Ovary (tissue), 10 donors: ENCODE measurements at places on chromosomes 3 and 15.

- DNase-seq = no peak
Measured at GRCh38 chr3:14988988-14989394, 41.6 kb downstream of the NR2C2 start.

DNA sequence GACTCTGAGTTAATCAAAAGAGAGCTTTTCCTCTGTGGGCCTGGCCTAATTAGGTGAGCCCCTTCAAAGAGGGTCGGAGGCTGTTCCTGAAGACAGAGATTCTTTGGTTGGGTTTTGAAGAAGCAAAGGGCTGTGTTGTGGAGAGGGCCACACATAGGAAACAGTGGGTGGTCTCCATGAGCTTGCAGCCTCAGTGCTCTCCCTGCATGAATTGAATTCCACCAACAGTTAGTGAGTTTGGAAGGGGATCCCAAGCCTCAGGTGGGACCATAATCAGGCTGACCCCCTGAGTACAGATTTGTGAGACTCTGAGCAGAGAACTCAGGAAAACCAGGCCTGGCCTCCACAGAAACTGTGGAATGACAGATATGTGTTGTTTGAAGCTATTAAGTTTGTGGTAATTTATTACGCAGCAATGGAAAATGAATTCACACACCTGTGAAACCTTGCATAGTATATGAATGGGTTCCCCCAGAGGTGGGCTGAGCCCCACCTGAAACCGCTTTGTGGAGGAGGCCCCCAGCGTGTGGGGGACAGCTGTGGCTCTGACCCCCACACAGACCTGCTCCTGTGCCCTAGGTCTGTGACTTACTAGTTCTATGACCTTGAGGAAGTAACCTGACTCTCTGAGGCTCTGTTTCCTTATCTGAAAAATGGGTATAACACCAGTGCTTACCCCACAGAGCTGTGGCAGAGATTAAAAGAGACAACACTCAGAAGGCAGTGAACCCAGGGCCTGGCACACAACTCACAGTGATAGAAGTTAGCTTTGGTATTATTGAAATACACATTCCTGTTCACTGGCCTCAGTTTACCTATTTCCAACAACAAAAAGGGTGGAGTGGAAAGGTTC, 431.3 kb downstream of the FOXP1 start:
- no peak for DNase-seq

GRCh38 chr3:9213019-9213634, 36.3 kb downstream of the SRGAP3 start:
- DNase-seq = no peak

DNA sequence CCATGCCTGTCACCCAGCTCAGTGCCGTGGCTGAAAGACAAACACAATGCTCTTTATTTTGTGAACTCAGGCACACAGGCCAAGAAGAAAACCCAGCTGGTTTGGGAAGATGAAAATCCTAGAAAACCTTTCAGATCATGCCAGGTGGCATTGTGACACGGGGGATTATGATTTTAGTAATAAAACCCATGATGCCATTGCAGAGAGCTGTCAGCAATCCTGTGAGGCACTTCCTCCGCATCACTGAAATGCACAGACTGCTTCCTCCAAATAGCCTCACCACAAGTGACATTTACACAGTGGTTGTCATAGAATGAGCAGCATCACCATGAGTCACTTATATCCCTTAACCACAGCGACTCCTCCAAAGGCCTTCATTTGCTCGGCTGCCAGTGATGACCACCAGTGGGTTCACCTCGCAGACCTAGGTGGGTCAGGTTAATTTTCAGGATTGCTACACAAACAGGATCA, 22.7 kb downstream of the ABHD6 start:
- no peak for DNase-seq

DNA sequence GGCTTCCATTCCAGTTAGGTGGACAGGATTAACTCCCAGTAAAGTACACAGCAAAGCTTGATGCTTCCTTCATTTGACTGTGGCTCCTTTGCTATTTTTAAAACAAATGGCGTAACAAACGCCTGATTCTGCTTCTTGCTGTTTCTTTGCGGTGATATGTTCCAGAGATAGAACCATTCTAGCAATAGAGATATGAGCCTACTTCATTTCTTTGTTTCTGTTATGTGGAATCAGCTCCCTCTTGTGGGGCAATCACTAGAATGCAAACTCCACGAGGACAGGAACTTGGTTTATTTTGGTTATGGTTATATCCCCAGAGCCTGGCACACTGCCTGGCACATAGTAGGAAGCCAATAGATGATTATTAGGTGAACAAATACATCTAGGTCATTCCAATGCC, 122.6 kb upstream of the SLC6A11 start:
- DNase-seq = no peak

GRCh38 chr3:79765911-79766310, 1.9 kb downstream of the ROBO1 start:
- no peak for DNase-seq

DNA sequence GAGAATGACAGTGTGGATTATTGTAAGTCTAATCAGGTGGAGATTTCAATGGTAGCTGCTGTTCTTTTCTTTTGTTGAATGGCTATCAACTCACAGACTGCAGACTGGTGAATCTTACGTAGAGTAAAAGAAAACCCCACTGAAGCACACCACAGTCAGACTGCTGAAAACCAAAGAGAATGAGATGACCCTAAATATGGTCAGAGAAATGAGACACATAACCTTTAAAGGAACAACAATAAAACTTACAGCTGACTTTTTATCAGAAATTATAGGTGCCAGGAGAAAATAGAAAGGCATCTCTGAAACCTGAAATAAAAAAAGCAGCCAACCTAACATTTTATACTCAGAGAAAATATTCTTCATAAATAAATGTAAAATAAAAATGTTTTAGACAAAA, 12.7 kb upstream of the UBE3A start:
- DNase-seq = no peak

GRCh38 chr15:74050556-74051234, 31.7 kb downstream of the GOLGA6A start:
- DNase-seq = no peak

- no peak for DNase-seq
Measured at GRCh38 chr3:70067860-70068521, 68.5 kb downstream of the SAMMSON start.
